Stimulated activated naive CD8-positive, alpha-beta T cell treated with anti-CD3 and anti-CD28 coated beads, Interleukin-15, amount 100 ng/mL, for 72 hours (primary cell): ENCODE measurements at places on chromosomes 12 and 14.

GRCh38 chr14:77221241-77221871 is 39.8 kb downstream of the TMEM63C start:
- no peak for DNase-seq

DNA sequence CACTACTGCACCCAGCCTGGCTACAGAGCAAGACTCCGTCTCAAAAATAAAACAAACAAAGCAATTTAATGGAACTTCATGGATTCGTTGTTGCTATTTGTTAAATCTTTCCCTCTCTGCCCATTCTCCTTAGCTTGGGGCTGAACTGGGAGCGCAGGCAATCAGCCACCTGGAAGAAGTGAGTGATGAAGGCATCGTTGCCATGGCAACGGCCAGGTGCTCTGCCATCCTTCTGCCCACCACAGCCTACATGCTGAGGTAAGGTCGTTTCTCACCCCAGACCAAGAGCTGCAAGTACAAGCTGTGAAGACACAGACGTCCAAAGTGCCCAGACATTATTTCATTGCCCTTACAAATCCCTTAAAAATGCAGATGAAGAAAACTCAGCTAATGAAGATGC is 19.1 kb downstream of the AMDHD1 start:
- no peak for DNase-seq

DNA sequence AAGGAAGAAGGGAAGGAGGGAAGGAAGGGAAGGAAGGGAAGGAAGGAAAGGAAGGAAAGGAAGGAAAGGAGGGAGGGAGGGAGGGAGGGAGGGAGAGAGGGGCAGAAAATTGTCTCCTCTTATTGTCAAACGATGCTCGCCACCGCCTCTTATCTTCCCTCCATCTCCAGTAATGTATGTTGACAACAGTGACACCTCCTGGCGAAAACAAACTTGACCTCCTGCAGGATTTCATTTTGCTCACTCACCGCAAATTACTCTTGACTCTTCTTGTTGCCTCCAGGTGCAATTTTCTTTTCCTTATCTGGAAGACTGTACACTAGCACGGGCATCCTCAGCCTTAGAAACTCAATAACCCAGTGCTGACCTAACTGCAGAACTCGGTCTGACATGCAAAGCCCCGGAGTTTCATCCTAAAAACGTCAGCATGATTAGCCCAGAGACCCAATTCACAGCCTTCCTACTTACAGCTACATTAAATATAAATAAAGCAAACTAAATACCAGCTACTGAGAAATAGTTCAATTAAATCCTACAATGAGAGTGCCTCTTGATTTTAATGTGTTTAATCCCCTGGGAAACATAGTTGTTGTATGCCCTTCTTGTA is 512.4 kb upstream of the TMPO start:
- DNase-seq = peak; percentile 11

DNA sequence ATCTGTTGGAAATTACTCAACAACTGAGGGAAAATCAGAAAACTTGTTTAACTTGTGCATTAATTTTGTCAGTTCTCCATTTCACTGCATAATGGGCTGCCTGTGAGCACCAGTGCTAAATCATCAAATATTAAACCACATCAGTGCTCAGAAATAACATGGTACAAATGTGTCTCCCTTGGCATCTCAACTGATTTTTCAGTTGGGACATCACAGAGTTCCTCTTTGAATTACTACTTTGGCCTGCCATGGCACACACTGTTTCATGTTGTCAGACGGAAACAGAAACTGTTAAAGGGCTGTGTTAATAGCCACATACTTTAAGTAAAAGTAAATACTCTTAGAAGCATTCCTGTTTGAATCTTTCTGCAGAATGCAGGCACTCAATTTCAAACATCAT is 42.1 kb upstream of the STRN3 start:
- DNase-seq = no peak

DNA sequence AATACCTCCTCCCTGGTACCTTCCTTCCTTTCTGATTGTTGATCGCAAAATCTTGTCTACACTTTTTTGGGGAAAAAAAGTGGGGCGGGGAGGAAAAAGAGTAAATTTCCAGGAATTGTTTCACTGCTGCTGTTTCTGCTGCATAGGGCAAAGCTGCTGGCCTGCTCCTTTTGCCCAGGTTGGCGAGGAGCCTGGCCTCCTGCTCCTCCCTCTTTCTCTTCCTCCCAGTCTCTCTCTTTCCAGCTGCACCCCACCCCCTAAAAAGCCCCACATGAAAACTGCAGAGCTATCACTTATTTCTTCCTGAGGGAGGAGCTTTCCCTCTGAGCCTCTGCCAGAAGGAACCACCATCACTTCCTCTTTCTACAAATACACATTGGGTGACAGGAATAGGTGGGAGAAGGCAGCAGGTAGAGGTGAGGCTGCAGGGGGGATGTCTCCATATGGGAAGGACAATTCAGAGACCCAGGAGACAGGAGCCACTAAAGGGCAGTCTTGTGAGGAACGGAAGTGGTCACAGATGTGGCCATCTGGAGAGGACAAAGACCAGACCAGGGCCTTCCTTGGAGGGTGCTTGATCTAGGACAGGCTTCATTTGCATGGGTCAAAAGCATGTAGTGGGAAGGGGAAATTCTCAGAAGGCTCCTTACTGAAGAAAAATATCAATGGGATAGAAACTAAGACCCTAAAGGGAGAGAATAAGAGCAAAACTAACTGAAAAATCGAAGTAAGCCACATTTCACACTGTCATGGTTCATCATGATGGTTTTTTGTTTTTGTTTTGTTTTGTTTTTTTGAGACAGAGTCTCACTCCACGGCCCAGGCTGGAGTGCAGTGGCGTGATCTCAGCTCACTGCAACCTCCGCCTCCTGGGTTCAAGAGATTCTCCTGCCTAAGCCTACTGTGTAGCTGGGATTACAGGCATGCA is 14.8 kb downstream of the ZBTB39 start:
- DNase-seq = no peak

GRCh38 chr12:89969093-89969492 is 260.5 kb upstream of the ATP2B1 start:
- no peak for DNase-seq

- DNase-seq = no peak
Measured at GRCh38 chr14:34498684-34499412, 36.8 kb upstream of the SPTSSA start.

DNA sequence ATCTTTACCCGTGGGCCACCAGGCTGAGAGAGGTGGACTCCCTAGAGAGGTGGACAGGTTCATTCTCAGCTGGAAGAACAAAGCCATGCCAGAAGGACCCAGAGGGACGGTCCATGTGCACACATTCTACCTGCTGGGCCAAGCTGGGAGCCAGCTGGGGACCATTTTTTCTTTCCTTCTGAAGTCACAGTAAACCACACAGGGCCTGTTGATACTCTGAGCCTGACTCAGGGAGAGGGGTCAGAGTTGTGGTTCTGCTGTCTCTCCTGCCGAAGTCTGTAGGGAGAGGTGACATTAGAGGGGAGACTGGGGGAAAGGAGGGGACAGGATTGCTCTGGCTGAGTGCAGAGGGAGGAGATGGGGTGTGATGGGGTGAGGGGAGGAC is 148.6 kb downstream of the TSPAN9 start:
- DNase-seq = no peak

DNA sequence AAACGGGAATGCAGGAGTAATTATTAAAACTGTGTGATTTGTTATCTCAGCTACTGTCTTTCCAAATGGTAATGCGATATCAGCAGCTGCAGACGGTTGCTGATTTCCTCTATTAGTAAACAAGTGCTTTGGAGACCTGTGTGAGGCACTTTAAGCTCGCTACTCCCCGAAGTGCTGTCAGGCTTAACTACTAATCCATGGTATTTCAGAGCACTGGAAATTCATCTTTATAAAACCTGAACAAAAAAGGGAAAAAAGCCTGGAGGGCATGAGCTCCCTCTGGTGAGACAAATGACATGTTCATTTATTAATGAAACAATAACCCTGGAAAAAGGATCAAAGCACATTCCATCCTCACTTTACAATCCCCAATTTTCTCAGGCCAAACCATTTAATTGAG is 143.6 kb upstream of the OTX2 start:
- DNase-seq = no peak

- DNase-seq = no peak
Measured at GRCh38 chr12:40032433-40033241, 73.2 kb downstream of the SLC2A13 start.

DNA sequence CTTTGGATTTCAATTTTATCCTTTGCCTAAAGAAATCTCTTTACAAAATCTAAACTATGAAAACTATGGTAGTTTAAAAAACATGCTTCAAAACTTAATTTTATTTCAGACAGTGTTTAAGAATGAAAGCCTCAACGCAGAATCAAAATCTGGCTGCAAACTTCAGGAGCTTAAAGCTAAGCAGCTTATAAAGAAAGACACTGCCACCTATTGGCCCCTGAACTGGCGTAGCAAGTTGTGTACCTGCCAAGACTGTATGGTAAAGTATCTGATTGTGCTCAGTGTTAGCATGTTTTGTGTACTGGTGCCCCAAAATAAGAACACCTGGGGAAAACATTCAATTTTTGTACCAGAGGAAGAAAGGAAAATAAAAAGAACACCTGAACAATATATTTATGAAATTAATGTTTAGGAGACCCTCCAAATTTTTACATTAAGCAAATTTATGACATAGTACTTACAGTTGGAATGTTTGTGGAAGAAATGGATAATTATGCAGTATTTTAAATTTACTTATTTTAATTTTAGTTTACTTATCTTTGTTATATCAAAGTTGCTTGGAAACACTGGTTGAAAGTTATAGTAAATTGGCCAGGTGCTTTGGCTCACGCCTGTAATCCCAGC is 12.2 kb downstream of the UBR7 start:
- DNase-seq = no peak
